ENCODE measurements at places on chromosomes 1 and 21.

DNA sequence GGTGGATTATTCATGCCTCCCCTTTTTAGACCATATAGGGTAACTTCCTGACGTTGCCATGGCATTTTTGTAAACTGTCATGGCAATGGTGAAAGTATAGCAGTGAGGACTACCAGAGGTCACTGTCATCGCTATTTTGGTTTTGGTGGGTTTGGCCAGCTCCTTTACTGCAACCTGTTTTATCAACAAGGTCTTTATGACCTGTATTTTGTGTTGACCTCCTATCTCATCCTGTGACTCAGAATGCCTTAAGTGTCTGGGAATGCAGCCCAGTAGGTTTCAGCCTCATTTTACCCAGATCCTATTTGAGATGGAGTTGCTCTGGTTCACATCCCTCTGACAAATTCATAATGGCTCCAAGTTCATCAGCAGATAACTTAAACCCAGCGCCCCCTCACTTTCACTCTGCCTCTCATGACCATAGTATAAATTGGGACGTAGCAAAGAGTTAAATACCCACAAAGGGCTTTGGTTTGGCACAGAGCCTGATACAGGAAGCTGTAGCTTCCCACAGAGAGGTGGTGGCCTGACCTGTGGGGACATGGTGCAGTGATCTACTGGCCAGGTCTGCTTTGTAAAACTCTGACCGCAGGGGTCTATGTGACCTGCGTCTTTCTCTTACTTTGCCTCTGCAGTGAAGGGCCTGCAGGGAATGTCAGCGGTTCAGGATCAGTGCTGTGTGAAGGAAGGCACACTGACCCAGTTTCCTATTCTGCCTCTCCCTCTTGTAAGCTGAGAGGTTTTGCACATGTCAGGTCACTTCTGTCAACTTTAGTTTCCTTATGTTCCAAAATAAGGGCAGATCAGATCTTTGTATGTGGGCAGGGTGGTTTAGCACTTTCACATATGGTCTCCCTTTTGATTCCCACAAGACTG is 78.1 kb upstream of the ZNF644 start:
- no peak for DNase-seq

GRCh38 chr1:166944186-166944967 is 31.0 kb downstream of the ILDR2 start:
- DNase-seq = no peak

DNA sequence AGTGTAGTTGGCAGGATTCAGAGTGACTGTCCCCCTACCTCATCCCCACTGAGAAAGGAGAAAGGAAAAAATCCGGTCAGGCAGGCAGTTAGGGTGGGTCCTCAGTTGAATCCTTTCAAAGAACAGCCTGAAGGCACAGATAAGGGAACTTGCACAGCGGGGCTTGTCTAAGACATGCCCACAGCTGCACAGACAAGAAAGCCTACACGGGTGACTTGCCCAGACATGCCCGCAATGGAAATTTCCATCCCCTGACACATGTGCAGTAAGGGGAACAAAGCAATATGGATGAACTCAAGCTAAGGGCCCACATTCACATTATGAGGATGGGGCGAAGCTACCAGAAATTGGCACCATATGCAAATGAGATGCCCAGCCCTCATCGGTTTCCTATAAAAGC is 82.5 kb downstream of the DESI2 start:
- DNase-seq = no peak

DNA sequence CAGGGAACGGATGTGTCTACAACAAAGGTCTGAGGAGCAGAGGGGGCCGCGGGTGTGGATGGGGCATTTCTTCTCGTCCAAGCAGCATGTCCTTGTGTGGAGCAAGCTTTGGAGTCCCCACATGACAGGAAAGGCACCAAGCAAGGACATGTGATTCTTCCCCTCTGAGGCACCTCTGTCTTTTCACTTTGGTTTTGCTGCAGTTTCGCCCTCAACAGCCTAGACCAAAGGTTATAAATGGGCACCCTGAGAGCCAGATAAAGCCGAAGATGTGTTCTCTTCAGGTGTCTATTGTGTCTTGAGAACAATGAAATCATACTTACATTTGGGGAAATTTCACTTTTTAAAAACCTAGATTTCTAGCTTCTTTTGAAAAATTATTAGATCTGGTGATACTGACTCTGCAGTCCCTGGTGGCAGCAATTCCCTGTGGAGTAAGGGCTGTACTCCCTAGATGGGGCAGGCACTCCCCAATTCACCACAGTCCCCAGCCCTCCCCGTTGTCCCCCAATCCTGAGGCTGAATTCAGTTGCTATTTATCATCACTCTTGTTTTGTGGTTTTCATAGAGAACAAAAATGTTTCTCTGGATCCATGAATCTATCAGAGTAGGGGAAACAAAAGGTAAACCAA is 28.8 kb upstream of the IKBKE start:
- DNase-seq = no peak

- no peak for DNase-seq
Observed at GRCh38 chr1:51341876-51342496, 11.6 kb upstream of the TTC39A start.

DNA sequence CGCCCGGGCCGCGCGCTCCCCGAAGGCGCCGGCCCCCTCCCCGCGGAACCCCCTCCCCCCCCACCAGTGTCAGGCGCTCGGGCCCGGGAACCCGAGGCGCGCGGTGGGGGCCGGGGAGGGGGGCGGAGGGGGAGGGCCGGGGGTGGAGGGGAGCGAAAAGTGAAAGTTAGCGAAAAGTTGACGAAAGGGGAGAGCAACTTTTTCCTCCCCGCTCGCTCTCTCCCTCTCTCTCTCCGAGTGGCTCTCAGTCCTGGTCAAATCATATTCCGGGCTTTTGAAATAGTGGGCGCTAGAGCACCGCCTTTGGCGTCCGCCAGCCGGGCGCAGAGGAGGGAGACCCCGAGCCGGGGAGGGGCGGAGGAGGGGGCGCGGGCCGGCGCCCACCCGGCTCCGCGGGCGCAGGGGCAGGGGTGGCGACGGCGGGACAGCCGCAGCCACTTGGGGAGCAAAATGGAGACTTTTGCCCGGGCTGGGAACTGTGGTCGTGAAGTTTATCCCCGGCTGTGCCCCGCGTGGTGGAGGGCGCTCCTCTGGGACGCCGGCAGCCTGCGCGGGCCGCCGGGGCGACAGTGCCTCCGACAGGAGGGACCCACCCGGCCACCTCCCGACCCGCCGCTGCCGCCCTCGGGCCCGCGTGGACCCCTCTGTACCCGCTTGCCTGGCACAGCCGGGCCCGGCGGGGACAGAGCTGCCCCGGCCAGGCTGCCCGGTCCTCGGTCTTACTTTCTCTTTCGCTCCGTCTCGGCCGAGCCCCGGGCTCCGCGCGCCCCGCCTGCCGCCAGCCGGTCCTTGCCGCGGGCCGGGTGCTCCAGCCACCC is 697 bp downstream of the PRDM16 start:
- no peak for DNase-seq

GRCh38 chr1:226411619-226412018 is 3.7 kb upstream of the PARP1 start:
- no peak for DNase-seq

DNA sequence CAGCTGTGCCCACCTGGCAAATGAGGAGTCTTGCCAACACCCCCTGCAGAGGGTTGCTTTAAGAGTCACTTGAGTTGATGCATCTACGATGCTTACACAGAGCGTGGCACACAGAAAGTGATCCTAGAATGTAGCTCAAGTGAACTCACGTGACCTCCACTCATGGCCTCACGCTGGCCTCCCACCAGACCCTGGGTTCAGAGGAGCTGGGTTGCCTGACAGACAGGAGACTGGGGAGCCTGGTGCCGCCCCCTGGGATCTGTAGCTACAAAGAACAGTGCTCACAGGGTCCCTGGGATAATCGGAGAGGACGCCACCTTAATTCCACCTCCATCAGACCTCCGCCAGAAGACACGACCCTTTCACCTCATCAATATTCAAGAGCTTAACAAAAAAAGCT is 81.4 kb upstream of the CASZ1 start:
- DNase-seq = no peak

GRCh38 chr1:36067871-36068270 is 16.0 kb upstream of the TEKT2 start:
- DNase-seq = no peak

GRCh38 chr1:39268112-39268581 is 63.7 kb downstream of the MACF1 start:
- no peak for DNase-seq

Measured in stimulated activated CD4-positive, alpha-beta T cell treated with anti-CD3 and anti-CD28 coated beads, TNF-alpha, amount 100 ng/mL, for 24 hours (primary cell).